ENCODE measurements at places on chromosomes 4 and X. TPM values are rescaled to one million over a fixed set of nuclear protein-coding genes. Genes with fewer than 3 reads are reported as not detected.

The RHOXF2B gene
- not detected for total RNA-seq

The MGARP gene
- 35.0 TPM for total RNA-seq

- peak; percentile 83 for DNase-seq
Measured at GRCh38 chr4:41728573-41728913, 20.0 kb downstream of the PHOX2B start.

DNA sequence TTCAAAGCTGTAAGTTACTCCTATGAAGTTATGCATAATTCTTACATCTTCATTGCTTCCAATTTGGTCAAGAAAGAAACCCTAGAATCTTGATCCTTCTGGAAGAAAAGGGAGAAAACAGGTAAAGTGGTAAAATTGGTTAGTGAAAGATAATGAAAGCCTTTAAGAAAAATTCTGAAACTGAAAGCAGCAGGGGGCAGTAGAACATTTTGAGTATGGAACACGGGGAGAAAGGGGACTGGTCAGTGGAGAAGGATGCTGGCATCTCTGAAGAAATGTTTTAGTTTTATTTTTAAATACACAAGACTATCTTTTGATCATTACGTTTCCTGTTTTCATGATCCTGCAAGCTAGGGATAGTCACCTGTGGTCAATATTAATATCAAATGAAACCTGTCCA is 54.3 kb downstream of the SLIT2 start:
- DNase-seq = peak; percentile 59

DNA sequence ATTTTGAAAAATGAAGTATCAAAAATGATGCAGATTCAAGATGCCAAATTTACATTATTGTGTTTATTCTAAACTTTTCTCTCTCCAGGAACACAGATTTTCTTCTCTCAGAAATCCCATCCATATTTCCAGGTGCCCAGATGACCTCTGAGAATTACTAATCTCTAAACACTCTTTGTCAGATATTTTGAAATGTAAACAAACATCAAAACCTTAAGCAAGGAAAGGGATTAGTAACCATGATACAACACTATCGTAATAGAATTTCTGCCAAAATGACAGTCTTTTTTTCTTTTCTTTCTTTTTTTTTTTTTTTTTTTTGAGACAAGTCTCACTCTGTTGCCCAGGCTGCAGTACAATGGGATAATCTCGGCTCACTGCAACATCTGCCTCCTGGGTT is 76.7 kb downstream of the PDS5A start:
- peak; percentile 24 for DNase-seq

DNA sequence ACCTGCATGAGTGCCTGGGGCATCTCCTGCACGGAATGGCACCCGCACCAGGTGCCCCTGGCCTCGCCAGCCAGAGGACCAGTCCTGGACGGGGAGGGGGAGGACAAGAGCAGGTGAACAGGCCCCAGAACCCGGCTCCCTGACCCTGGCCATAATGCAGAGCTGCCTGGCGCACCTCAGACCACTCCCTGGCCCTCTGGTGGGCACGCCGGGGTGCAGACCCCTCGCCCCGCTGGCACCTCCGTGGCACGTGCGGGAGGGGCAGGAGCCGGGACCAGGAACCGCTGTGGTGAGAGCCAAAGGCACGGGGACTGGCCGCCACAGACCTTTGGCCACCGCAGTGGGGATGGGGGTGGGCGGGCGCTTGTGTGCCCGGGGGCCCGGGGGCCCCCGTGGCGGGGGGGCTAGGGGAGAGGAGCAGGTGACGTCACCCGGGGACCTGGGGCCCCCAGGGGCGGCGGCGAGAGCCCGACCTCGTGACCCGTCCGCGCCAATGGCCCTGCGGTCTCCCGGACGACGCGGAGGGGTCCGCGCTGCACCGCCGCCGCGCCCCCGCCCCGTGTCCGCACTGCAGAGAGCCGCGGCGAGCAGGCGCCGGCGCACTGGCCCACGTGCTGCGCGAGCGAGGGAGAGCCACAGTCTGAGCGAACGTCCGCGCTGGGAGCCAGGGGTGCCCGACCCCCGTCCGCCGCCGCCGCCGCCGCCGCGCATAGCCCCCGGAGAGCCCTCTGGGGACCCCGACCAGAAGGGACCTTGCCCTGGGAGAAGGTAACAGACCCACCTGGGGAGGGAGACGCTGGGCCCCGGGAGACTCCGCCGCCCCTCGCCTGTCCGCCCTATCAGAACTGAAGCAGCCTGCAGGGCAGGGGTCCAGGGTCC is at the start of gene PNMA3:
Gene PNMA3, plus strand, starts transcription at position 600 of the 879 bp plus-strand sequence. CDS start 586 bp downstream, outside the sequence.
- DNase-seq = no peak

DNA sequence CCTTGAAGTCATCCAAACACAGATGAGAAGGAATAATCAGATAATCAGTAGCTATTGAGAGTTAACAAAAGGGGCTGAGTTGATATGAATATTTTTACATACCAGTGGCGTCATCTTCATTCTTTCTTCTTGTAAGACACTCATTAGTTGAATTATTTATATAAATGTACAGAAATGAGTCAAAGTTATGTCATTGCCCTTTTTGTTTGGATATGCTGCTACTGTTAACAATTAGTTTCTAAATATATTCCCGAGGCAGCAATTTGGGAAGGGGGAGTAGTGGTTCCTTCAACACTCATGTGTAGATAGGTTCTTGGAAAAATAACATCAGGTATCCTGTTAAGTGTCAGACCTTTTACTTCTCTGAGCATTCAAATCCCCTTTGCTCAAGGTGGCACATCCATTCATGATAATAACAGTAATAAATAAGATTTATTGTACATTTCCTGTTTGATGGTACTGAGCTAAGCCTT is 436.6 kb downstream of the SPRY1 start:
- DNase-seq = peak; percentile 91

GRCh38 chr4:4416981-4417380 is 30.1 kb downstream of the NSG1 start:
- DNase-seq = no peak

DNA sequence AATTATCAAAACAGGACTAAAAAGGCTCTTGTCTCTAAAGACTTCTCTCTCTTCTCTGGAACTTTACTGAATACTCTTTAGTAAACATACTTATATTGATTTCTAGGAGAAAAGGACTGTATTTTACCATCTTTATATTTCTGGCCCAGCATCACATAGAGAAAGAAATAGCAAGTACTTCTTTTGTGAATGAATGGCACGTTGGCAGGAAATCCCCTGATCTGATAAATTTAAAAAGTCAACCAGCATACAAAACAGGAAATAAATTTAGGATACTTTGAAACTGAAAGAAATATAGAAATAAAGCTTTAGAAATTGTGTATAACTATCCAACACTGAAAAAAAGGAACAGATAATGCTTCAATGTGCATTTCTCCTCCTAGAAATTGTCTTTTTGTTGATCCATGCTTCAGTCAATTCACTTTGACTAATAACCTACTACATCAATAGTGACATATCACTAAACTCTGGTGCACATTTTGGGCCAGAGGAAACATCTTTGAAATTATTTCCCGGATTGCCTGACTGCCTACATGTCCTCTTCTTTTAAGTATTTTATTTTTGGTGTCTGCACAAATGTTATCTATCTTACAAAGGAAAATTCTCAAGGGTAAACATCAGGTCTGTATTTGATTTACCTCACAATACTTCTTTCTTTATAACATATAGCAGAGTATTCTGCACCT is 183.5 kb upstream of the FSTL5 start:
- DNase-seq = no peak

GRCh38 chrX:68930542-68931317 is 101.9 kb downstream of the EFNB1 start:
- DNase-seq = no peak
